Left renal cortex interstitium (tissue), 4 donors: ENCODE measurements at places on chromosomes 5 and 9.

DNA sequence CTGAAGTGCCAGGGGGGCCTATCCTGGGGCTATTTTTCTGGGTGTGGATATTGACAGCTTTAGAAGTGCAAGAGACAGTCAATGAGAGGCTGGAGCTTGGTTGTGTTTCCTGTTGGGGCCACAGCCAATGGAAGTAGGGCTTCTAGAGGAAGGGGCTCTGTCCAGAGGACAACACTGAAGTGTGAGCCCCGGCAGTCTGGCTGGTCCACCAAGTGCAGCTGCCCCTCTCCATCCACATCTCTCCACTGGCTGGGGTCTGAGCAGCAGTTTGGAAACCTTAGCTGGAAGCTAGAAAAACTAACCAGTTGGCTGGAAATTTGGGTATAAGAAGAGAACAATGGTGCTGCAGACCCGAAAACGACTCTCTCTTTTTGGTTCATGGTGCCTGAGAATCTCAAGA is 64.3 kb upstream of the PSD2 start:
- no peak for DNase-seq

DNA sequence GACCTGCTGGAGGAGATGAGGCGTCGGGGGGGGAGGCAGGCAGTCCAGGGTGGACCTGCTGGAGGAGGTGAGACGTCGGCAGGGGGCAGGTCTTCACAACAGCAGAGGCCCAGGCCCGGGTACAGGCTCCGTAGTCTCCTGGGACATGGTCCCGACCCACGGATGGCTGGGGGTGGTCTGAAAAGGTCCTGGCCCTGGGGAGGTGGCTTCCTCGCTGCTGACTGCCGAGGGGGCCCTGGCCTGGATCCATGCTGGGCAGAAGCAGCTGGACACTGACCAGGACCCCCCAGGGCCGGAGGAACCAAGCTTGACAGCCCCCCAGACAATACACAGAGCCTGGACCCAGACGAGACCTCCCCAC is 8.5 kb downstream of the EGFL7 start:
- DNase-seq, result no peak

DNA sequence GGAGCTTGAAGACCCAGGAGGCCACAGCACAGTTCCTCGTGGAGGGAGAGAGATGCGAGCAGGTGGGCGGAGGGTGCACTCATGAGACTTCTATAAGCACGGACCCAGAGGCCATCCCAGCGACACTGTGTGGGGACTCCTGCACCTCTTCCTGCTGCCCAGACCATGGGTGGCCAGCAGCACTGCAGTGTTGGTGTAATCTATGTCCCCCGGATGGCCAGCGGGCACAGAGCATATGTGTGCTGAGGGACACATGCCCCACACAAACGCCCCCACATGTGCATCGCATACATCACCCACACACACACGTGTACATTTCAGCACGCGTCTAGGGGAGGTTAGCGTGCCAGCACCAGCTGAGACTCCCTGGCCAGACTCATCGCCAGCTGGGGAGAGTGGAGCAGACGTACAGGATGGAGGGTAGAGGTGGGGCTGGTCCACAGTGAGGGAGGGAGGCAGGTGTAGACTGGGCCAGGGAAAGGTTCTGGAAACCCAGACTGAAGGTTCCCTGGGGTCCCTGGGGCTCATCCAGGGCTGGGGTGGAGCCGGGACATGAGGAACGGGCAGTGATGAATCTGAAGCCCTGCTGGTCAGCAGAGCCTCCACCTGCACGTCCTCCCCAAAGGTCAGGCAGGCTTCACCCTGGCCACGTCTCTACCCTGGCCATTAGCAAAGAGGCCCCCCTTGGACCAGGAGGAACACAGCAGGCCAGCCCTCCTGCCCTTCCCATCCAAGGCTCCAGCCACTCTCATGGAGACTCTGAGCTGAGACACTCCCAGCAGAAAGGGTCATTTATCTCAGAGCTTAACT is 27.6 kb downstream of the ADAMTS2 start:
- no peak for DNase-seq

GRCh38 chr5:173638126-173639040 is 21.9 kb upstream of the BOD1 start:
- DNase-seq, result no peak

DNA sequence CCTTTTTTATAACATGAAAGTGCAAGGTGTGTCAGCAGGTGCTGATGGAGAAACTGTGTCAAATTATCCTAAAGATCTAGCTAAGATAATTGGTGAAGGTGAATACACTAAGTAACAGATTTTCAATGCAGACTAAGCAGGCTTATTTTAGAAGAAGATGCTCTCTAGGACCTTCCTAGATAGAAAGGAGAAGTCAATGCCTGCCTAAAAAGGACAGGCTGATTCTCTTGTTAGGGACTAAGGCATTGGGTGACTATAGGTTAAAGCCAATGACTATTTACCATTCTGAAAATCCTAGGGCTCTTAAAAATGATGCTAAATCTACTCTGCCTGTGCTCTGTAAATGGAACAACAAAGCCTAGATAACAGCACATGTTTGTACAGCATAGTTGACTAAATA is 1682.4 kb downstream of the MAT2B start:
- no peak for DNase-seq

DNA sequence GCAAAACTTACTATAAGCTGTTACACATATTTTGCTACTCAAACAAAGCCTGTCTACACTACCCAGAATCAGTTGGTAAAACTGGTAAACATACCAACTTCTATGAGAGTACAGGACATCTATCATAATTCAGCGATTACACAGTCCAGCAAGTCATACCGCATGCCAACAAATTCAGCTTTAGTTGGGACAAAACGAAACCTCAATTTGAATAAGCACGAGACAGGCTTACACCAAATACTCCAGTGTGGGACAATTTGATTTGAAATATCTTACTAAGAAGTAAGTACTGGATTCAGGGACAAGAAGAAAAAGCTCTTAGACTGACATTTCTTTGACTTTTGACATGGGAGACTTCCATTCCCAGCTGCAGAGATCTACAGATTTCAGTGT is 2.0 kb downstream of the NRG2 start:
- DNase-seq, result no peak

GRCh38 chr9:97938081-97938644 is at the start of gene HEMGN:
Gene HEMGN (minus strand): TSS chr9:97938172. CDS start chr9:97938136, 36 bp downstream.
- no peak for DNase-seq

DNA sequence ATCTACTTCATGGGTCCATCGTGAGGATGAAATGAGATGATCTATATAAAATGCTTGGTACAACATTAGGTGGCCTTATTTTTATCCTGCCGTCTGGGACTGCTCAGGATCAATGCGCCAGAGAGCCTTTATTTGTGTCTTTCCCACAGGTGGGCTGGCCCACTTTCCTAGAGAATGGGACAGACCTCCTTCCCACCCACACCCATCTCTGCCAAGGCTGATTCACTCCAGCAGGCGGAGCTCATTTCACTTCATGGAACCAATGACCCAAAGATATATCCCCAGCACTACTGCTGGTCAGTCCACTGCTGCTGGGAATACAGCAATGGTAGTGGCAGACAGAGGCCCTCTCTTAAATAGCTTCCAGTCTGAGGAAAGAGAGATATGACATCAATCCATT is 35.7 kb downstream of the TGFBI start:
- DNase-seq, result no peak

DNA sequence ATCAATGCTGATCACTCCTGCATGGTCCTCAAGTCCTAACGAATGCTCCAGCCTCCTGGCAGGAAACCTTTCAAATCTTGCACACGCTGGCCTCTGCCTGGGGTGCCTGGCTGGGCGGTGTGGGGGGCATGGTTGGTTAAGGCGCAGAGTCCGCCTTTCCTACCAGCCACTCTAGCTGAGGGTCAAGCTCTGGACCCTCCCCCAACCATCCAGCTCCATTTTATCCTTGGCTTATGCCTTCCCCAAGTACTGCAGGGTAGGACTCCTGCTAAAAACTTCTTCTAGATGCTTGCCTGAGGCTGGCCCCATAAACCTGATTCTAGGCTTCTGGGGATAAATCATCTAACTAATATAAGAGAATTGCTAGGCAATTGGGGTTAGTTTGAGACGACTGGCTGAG is 808 bp upstream of the MVB12B start:
- DNase-seq, result no peak

DNA sequence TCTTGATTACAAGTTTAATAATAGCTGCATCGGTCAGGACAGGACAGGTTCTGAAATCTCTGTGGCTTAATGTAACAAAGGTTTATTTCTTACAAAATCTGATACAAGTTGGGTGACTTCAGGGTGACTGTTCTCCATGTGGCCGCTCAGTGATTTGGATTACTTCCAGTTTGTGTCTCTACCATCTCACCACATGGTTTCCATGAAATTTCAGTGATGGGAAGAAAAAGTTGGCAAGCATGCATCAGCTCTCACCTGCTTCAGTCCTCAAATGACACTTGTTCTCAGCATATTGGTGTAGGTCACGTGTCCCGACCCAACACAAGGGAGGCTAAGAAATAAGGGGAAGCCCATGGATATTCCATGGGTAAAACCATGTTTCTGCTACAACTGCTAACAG is 7.8 kb upstream of the TMEM268 start:
- DNase-seq, result no peak

- DNase-seq, result no peak
Measured at GRCh38 chr9:125433461-125434011, 171.9 kb downstream of the GAPVD1 start.
